ENCODE measurements at places on chromosomes 16 and 17.

DNA sequence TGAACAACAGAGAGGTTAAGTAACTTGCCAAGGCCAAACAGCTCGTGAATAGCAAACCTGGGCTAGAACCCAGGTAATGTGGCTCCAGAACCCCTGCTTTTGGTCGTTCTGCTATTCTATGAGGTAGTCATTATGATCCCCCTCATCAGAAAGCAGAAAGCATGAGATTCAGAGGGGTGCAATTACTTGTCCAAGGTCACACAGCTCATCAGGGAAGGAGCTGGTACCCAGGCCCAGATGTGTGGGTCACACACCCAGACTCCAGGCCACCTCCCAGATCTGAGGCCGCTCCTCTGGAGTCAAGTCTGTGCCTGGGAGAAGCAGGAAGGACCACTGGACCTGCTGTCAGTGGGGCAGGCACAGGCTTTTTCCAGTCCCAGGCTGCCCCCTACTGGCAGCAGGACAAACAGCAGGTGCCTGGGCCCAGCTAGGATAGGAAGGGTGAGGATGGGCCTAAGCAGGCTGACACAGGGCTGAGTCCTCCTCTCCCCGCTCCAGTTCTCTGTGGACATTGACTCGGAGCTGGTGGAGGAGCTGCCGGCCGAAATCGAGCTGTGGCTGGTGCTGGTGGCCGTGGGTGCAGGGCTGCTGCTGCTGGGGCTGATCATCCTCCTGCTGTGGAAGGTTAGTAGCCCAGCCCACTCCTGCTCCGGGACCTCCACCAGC lies 7.8 kb upstream of the PDK2 start:
- DNase-seq, result no peak

DNA sequence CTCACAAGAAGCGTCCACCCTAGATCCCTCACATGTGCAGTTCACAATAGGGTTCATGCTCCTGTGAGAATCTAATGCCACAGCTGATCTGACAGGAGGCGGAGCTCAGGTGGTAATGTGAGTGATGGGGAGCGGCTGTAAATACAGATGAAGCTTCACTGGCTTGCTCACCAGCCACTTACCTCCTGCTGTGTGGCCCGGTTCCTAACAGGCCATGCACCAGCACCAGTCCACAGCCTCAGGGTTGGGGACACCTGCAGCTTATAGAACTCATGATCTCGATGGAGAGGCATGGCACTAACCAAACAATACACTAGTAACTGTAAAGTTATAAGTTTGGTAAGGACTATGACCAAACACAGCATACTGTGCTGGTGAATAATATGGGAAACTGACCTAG lies 368.0 kb upstream of the CDH5 start:
- DNase-seq, result no peak

DNA sequence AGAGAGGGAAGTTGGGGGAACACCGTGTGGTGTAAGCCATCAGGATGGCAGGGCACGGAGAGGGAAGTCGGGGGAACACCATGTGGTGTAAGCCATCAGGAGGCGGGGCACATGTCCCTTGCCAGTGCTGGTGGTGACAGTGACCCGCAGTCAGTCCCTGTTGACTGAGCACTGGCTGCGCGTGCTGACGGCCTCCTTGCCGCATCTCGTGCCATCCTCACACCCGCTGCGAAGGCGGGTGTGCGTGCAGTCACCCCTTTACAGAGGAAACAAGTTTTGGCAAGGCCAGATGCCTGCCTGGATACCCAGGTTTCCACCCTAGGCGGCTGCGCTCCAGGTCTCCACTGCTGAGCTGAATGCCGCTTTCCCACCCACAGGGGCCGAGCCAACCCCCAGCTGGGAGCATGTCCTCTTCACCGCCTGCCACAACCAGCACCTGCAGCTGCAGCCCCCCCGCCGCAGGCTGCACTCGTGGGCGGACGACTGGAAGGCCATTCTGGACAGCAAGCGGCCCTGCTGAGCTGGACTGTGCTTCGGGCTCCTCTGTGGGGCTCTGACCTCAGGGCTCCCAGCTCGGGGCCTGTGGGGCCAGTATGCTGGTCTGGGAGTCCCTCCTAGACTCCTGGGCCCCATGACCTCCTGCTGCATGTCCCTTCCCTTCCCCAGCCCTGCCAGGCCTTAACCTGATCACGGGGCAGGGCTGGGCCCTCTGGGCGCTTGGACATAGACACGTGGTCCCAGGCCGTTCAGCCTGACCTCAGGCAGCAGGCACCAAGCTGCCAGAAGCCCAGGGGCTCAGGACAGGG lies 43.5 kb downstream of the NT5M start:
- no peak for DNase-seq

- DNase-seq, result no peak
These were observed 26.7 kb upstream of the ERN1 start for GRCh38 chr17:64156670-64157069.

- DNase-seq, result no peak
These were observed 19.6 kb upstream of the SREBF1 start for GRCh38 chr17:17856386-17856785.

- DNase-seq, result no peak
These were observed 75.1 kb downstream of the METRNL start for GRCh38 chr17:83154311-83155127.

GRCh38 chr16:82082543-82083244 lies 47.6 kb downstream of the HSD17B2 start:
- no peak for DNase-seq

GRCh38 chr16:53209877-53210276 lies 155.1 kb downstream of the CHD9 start:
- DNase-seq, result no peak

DNA sequence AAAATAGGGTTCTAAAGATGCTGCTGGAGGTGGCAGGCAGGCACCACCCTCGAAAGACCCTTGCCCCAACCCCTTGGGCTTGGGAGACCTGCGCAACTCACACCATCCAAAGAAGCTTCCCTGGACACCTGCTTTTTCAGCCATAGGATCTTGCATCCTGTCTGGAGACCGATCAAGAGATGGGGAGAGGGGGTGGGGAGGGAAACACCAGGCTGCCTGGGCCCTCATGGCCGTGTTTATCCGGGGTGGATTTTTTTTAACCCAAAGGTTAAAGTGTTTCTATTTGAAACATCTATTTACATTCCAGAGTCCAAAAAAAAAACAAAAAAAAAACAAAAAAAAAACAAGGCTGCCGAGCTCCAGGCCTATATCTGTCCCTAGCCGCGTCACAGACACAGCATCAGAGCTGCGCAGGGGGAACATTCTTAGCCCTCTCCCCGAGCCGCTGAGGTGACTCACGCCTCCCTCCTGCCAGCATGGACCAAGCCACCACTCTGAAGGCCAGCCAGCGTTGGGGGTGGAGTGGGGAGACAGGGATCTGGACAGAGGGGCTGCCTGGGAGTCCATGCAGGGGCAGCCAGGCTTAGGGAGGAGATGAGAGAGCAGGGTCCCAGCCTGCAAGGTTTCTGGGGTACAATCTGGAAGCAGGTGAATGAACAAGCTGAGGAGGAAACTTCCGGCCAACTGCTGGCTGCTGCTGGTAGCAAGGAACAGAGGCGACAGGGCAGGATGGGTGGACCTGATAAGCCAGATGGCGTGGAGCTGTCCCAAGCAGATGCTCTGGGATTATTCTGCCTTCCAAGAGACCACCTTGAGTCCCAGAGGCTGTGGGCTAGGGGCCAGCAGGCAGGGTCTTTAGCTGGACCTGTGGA lies 14.8 kb downstream of the HDAC5 start:
- no peak for DNase-seq

GRCh38 chr17:45106582-45106981 lies 25.7 kb downstream of the PLCD3 start:
- no peak for DNase-seq

DNA sequence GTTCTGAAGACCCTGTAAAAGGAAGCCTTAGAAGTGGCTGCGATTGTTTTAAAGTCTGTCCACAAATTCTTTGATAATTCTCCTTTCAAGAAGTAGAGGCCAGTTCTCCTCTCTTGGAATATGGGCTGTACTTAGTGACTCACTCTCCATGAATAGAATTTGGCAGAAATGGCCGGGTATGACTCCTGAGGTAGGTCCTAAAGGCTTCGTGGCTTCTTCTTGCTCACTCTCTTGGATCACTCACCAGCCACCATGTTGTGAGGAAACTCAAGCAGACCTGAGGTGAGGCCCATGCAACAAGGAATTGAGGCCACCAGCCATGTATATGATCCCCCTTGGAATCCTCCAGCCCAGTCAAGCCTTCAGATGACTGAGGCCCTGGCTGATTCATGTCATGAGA lies 75.8 kb downstream of the WWOX start:
- no peak for DNase-seq

DNA sequence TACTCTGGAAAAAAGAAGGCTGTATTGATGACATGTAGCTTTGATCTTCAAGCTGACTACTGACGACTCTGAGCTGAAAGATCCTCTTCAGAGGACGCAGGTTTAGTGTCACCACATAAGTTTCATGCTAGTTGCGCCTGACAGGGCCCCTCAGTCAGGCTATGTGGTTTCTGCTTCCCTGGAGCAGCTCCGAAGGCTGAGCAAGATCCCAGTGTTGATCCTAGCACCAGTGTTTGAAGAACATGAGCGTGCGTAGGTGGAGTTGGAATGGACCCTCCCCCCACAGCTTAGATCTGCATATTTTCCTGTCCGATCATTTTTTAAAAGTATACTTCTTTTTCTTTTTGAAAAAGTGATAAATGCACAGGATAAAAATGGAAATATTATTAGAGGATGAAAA lies 17.3 kb downstream of the BANP start:
- no peak for DNase-seq

- no peak for DNase-seq
These were observed 9.0 kb upstream of the WSB1 start for GRCh38 chr17:27284811-27285415.

DNA sequence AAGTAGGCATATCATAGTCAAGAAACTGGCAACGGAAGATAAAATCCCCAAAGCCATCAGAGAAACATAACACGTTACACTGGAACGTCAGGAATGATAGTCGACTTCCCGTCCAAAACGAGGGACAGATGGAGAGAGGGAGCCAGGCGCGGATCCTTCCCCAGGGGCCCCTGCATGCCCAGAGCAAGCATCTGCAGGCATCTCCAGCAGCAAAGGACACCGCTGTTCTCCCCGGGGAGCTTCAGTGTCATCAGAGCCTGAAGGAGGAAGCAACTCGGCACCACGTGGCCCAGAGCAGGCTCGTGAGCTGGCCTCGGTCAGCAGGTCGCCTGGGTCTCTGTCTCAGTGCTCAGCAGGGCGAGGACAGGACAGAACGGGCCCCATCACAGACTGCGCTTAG lies 50.1 kb downstream of the LMF1 start:
- DNase-seq, result no peak

- DNase-seq, result no peak
These were observed 18.9 kb upstream of the HERPUD1 start for GRCh38 chr16:56912746-56913708.

Data from cortex of kidney (tissue), 1 donor.